ENCODE measurements at places on chromosomes 3 and 15.

GRCh38 chr3:120450600-120451271 lies at the start of gene FSTL1:
Gene FSTL1, minus strand, starts transcription at chr3:120450992. Its CDS starts 246 bp downstream, at chr3:120450746.
- no peak for DNase-seq

GRCh38 chr15:88904257-88904623 lies 8.9 kb upstream of the HAPLN3 start:
- DNase-seq = no peak

- DNase-seq = no peak
Measured at GRCh38 chr3:143307613-143308183, 188.1 kb downstream of the CHST2 start.

- DNase-seq = no peak
Measured at GRCh38 chr3:9598783-9599387, 45.3 kb upstream of the LHFPL4 start.

DNA sequence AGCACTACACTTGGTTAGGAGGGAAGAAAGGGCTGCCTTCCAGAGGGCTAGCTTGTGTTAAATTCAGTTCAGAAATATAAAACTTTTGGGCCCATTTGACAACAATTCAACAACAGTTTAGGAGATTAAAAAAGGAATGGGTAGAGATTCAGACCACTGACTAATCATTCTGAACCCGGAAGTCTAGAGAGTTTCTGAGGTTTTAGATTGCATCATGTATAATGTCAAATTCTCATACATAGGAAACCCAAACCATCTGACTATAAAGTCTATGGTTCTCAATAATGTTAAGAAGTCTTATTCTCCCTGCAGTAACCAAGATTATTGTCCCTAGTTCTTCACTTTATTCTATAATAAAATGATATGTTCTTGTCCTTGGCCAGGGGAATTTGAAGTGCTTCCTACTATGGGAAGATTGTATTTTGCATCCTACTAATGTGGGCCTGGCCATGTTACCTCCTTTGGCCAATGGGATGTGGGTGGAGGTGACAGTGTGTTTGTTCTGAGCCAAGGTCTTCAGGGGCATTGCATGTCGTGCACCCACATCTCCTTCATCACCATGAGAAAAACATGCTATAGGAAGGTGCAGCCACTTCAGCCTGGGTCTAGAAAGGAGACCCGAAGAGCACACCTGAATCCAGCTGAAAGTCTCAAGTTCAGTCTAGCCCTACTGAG lies 66.4 kb upstream of the CCNL1 start:
- no peak for DNase-seq

DNA sequence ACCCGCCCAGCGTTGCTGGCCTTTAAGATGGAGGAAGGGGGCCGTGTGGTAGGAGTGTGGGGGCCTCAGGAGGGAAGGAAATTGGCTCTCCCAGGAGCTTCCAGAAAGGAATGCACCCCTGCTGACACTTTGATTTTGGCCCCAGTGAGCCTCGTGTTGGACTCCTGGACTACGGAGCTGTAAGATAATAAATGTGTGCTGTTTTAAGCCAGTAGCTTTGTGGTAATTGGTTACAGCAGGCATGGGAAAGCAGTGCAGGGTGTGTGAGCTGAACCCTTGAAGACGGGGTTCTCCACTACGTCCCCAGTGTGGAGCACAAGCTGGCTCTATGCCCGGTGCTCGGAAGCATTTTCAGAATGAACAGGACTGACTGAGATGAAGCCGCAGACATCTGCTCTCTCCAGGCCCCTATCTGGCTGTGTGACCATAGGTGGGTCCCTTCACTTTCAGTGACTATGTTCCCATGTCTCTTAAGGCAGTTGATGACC lies 22.9 kb upstream of the CGNL1 start:
- no peak for DNase-seq

DNA sequence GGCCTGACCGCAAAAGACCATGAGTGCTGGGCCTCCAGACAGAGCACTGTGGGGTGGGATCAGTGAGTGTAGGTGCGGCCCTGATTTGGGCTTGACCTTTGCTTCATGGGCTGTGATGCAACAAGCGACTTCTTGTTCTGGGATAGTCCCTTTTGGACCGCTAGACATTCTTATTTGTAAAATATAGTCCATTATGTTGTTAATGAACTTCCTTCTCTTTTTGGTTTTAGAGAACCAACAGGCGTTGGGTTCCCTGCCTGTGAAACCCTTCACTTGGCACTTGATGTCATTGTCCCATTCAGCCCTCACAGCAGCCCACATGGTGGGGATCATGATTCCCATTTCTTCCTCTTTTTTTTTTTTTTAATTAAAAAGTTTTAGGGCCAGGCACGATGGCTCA lies 15.8 kb upstream of the TRH start:
- no peak for DNase-seq

DNA sequence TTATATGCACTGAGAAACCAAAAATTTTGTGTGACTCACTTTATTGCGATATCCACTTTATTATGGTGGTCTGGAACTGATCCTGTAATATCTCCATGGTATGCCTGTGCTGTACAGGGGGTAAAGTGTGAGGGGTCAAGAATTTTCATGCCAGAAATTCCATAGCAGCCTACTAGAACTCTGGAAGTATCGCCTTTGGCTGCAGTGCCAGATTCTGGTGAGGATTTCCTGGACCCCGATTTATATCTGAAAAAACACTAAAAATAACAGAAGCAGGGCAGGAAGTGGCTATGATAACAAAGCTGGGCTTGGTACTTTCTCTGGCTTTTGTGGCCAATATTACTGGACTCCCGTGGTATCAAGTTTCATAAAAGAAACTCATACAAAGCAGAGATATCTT lies 36.4 kb downstream of the CCDC80 start:
- DNase-seq = no peak

GRCh38 chr3:51637941-51638471 lies 33.0 kb upstream of the TEX264 start:
- DNase-seq = no peak
